ENCODE measurements at places on chromosomes 7 and 10.

- DNase-seq = peak; percentile 13
These were observed 16.2 kb upstream of the DLD start for GRCh38 chr7:107874605-107875446.

DNA sequence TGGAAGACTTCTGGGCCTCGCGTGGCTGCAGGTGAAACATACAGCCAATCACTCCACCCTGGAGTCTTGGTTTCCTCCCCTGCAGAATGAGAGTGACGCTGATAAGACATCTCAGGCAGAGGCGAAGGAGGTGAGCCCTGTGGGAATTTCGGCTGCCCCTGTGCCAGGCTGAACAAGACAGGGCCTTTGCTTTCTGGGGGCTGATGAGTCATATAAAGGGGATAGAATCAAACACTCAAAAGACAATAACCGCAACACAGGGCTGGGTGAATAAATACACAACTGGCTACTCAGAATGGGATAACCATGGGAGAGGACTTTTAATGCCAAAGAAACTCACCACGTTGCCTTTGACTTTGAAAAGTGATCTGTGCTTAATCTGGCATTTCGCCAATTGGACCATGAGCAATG, 143.8 kb downstream of the KCNMA1 start:
- DNase-seq = no peak

- no peak for DNase-seq
These were observed 36.4 kb downstream of the CUL1 start for GRCh38 chr7:148735141-148735540.

DNA sequence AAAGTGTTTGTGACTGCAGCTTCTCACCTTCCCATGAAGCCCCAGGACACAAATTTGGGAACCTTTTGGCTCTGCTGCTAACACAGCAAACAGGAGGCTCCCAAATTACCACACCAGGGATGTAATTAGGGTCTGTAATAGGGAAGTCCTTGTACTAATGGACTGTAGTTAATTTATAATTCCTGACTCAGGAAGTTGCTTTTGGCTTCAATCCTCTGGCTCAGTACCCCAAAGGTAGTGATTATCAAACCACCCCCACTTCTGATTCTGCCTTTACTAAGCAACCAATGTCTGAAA, 3.8 kb upstream of the MALSU1 start:
- no peak for DNase-seq

DNA sequence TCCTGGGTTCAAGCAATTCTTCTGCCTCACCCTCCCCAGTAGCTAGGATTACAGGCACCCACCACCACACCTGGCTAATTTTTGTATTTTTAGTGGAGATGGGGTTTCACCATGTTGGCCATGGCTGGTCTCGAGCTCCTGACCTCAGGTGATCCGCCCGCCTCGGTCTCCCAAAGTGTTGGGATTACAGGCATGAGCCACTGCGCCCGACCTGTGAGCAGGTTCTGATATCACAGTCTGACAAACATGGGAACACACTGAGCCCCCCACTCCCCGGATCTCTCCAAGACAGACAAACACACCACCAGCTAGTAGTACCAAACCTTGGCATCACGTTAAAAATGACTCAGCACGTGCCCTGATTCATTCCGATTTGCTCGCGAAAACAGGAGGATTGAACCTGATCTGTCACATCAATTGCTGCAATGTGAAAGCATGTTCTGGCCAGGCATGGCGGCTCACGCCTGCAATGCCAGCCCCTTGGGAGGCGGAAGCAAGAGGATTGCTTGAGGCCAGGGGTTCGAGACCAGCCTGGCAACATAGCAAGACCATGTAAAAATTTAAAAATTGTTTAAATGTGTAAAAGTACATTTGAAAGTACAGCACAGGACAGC, 106.5 kb downstream of the SMURF1 start:
- DNase-seq = no peak

DNA sequence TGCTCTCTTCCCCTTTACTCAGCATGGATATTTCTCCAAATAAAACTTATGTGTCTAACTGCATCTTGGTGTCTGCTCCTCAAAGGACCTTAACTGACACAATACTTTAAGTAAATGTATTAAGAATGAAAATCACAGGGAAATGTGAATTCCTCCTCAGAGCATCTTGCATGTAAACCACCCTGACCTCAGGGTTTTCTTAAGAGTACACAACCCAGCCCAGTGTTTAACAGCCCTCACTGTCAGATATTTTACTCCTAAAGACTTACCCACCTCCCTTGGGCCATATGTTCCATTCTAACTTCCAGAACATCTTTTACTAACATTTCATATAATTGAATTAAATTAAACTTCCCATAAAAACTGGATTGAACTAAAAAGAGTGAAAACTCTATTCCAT, 315.3 kb downstream of the HPSE2 start:
- DNase-seq = no peak

GRCh38 chr10:131975796-131976195, 5.9 kb downstream of the BNIP3 start:
- DNase-seq = no peak

GRCh38 chr7:94556028-94556427, 46.4 kb downstream of the CASD1 start:
- no peak for DNase-seq

DNA sequence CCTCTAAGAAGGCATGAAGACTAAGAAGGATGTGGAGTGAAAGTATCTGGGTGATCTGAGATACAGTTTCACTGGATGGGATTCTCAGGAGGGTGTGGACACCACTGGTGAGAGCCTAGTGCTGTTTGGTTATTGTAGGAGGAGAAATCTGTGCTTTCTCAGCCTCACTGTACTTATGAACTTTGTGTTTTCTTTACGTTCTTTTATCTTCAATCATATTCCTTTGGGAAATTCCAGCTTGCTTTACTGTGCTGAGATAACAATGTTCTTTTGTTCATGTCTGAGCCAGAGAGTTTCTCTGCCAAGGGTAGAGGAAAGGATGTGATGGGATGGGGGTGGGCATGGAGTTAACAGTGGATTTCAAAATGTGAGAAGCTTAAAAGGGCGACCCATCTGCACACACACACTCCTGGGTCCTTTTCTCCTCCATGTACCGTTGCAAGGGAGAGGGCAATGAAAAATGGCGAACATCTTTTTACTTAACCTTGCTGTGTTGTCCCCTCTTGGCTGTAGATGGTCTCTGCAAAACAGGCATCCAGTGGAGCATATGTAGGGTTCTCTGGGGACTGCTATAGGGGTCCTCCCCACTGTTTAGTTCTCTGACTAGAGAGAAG, 25.0 kb upstream of the TAX1BP1 start:
- DNase-seq = no peak

DNA sequence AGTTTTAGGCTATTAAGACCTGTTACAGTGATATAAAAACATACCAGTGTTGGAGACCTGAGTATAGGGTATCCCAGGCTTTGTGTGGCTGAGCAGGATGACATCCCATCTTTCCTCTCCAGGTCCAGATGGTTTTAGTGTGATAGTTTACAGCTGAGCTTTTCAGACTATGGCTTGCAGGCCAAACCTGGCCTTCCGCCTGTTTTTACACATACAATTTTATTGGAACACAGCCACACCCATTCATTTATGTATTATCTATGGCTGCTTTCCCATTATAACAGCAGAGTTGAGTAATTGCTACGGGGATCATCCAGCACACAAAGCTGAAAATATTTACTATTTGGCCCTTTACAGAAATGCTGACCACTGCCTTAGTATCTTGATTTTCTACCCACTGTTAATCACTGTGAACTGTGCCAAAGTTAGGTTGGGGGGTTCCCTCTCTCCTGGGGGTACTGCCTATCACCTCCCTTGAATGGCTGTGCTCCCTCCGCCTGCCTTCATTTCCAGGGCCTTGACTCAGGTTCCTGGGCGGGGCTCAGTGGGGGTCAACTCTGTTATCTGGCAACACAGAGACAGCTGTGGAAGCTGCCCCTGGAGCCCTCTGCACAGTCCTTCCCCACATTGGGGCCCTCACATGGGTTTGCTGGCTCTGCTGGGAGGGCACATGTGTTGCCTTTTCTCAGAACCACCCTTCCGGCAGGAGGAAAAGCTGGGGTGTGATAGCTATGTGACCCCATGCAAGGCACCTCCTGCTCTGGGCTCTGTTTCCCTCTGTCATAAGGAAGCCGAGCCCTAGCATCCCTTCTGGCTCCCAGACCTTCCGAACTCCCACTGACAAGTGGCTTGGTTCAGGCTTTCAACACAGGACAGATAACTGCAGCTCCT, 40.3 kb upstream of the SH2D4B start:
- DNase-seq = no peak

DNA sequence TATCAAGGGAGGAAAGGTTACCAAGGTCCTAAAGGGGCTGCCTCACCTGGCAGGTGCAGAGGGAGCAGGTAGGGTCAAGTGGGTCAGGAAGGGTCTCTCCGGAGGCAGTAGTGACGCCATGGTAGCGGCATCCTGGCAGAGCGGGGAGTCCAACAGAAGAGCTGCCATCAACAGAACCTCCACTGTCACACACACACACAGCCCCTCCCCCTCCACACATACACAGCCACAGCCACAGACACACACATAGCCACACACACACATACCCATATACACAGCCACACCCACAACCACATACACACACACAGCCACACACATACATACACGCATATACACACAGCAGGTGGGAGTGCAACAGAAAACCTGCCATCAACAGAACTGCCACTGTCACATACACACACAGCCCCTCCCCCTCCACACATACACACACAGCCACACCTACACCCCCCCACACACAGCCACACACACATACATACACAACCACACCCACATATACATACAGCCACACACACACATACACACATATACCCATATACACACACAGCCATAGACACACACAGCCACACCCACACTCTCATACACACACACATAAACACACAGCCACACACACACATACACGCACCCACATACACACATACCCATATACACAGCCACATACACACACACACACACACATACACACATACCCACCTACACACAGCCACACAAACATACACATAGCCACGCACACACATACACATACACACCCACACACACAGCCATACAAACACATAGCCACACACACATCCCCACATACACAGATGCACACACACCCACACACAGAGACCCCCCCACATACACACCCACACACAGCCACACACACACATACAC, 23.1 kb downstream of the KCP start:
- DNase-seq = no peak

GRCh38 chr7:99380823-99381663, 6.5 kb downstream of the ARPC1B start:
- peak; percentile 89 for DNase-seq

DNA sequence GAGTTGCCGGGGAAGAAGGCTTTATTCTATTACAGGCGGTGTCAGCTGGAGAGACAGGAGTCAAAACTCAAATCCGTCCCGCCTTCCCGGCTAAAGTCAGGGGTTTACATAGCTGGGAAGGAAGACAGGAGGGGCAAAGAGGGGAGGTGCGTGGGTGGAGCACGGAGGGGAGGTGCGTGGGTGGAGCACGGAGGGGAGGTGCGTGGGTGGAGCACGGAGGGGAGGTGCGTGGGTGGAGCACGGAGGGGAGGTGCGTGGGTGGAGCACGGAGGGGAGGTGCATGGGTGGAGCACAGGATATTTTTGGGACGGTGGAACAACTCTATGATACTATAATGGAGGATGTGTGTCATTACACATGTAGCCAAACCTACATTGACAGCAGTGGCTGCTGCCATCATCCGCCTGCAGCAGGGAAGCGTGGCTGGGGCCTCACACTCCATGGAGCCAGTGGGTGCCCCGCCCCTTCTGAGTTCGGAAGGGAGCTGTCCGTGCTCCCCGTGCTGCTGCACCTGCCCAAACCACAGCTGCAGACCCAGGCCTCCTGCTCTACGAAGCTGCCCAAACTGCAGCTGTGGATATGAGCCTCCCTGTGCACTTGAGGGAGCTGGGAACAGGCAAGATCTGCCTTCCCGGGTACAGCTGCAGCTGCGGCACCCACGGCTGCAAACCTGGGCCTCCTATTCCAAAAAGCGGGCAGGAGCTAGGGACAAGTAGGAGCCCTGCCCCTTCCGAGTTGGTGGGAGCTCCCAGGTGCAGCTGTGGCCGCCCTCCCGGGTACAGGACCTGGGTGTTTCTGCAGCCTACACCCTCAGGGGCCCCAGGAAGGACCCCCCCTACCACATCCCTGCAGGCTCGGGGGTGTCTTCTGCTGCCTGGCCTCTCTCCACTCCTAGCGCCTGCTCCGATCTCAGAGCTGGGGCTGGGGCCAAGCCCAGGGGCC, 119.4 kb downstream of the DYNC2I1 start:
- DNase-seq = peak; percentile 16

- DNase-seq = no peak
These were observed 251.2 kb downstream of the PRPF18 start for GRCh38 chr10:13837966-13838365.

- DNase-seq = no peak
These were observed 55.7 kb upstream of the PTER start for GRCh38 chr10:16381083-16381482.

- no peak for DNase-seq
These were observed 76.1 kb downstream of the BICC1 start for GRCh38 chr10:58588673-58589265.

DNA sequence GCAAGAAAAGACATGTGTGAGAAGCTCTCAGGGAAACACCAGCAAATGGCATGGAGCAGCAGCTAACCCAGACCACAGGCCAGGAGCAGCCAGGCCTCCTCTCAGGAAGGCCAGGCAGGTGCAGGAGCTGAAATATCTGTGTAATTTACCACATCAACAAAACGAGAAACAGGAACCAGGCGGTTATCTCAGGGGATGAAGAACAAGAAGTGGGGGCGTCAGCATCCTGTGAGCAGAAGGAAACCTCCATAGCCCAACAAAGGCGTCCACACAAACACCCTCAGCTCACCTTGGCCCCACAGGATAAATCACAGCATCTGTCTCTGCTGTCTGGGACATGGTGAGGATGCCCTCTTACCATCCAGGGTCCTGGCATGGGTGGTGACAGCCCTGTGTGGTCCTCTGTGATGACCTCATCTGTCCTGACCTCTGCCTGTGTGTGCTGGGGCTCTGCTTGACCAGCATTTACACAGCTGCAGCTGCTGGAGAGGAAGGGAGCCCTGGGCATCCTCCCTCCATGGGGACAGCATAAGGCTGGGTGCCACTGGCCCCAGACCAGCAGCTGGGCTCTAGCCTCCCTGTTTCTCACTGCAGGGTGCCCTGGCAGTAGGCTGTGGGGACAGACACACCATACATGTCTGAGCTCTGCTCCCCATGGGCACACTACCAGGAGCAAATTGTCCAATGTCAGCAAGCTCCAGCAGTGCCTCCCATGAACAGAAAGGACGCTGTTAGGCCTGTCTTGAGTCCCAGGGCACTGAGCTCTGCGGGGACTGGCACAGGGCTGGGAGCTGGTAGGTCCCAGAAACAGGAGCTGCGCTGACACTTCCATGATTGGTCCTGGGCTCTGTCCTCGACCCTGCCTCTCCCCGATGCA, 34.6 kb downstream of the ANXA8 start:
- DNase-seq = no peak

Data from activated T-helper 1 cell treated with anti-CD3 and anti-CD28 coated beads, Interleukin-12 subunit alpha, Interleukin-12 subunit beta, Interleukin-2, Interleukin-4 antibody, amounts not matched to agents 30 ng/mL and 10 ng/mL and 1 ng/mL, durations not matched to agents 14 hours and 24 hours and 36 hours (primary cell).